ENCODE measurements at places on chromosomes 16 and 17.
A peak's percentile ranks its signal among the peaks of the same experiment; 100 is the strongest.

GRCh38 chr17:2897605-2898004, 101.4 kb downstream of the RAP1GAP2 start:
- no peak for DNase-seq

- DNase-seq, result no peak
Measured at GRCh38 chr17:60439501-60439900, 17.2 kb downstream of the CHCT1 start.

DNA sequence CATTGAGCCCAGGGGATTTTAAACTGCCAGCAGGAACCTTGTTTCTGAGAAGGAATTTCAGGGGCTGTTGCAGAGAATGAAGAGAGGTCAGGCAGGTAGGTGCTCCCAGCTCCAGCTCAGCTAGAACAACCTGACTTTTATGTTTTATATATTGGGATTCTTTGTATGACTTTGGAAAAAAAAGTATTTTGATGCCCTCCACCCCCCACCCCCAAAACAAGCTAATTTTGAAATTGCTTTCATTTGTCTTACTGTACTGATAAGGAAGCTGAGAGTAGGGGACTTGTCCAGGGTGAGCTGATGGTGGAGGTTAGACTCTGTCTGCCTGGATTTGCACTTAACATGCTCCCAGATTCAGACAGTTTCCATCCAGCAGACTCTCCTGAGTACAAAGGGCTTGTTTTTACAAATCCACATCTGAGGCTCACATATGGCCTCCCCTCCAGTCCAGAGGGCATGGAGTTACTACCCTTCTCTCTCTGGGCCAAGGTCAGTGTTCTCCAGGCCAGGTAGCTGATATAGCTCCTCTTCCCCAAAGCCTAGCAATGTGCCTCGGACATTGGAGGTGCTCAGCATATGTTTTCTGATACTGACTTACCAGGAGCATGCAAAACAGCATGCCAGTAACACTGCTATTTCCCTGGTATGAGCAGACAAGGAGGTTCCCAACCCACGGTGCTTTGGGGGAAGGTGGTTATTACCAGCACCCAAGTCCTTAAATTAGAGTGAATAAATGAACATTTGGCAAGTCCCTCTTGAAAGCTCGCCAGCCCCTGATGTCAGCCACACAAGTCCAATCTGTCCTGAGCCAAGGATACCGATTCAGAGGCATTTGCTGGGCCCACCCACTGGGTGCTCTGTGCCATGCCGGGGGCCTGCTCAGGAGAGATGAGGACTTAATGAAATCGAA, 11.3 kb downstream of the STX1B start:
- DNase-seq, result no peak

- DNase-seq, result peak; percentile 37
Measured at GRCh38 chr16:76265434-76266045, 11.7 kb upstream of the CNTNAP4 start.

- no peak for DNase-seq
Measured at GRCh38 chr17:40564883-40565768, at the start of gene CCR7. Gene CCR7, minus strand, starts transcription at chr17:40565472. Its CDS starts 63 bp downstream, at chr17:40565409.

DNA sequence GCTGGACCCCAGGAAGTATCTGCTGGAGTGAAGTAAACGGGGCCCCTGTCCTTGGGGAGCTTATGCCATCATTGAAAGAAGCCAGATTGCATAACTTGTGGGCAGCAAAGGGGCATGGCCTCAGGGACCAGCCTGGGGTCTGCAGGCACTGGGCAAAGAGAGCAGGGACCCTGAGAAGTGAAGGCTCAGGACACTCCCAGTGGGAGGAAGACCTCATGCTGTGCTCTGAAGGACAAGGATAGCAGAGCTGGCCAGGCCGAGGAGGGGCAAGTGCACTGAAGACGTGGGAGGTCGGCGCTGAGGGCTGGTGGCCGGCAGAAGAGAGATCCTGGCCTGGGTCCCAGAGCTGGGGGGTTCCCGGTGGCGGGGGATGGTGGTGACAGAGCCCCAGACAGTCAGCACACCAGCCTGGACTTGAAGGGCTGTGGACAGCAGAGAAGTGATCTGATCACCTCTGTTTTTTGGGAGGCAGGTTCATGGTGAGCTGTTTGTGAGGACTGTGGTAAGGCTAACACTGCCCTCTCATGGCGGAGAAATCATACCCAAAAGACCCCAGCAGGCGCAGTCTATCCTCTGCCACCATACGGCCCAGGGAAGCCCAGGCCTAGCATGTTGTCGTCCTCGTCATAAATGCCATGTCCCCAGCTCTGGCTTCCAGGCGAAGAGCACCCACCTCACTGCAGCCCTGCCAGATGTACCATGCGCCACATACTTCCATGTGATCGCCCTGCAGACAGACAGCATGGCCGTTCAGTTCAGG, 7.1 kb upstream of the CNP start:
- peak; percentile 74 for DNase-seq

DNA sequence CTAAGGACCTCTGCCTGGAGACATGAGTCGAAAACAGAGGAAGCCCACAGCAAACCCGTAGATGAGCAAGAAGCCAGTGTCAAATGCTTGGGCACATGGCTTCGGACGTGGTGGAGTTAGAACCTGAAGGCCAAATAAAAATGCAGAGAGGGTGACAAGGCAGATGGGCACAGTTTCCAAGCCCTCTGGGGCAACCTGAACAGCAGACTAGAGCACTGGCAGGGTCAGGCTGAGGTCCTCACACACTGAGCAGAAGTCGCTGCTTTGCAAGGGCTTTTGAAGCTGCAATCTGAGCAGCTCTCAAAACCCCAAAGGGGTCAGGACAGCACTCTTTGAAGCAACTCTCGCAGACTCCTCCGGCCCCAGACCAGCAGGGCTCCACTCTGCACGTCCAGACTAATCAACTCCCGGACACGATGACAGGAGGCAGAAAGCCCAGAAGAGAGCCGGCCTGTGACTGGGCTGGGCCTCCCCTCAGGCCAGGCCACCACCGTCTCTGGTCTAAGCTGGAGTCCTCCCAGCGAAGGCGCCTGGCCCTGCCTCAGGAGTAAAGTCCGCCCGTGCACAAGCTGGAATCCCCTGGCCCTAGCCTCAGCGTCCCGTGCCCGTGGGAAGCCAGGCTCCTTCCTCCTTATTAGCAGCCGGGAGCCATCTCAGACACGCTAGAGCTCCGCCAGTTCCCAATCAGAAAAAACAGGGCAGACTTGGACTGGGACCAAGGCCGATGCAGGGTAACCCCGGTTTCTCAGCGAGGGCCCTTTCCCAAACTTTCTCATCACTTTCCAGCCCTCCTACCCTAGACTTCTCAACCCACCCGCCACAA, 924 bp downstream of the SMARCD2 start:
- DNase-seq, result peak; percentile 16

GRCh38 chr17:31758646-31759045, 100.4 kb downstream of the COPRS start:
- DNase-seq, result no peak

- DNase-seq, result no peak
Measured at GRCh38 chr17:67054608-67055007, 10.3 kb downstream of the CACNG1 start.

- DNase-seq, result no peak
Measured at GRCh38 chr17:62705156-62705777, 77.8 kb downstream of the MRC2 start.

GRCh38 chr16:10776280-10776679, 32.6 kb downstream of the NUBP1 start:
- no peak for DNase-seq

GRCh38 chr17:37388266-37388665, 12.5 kb downstream of the C17orf78 start:
- peak; percentile 70 for DNase-seq

DNA sequence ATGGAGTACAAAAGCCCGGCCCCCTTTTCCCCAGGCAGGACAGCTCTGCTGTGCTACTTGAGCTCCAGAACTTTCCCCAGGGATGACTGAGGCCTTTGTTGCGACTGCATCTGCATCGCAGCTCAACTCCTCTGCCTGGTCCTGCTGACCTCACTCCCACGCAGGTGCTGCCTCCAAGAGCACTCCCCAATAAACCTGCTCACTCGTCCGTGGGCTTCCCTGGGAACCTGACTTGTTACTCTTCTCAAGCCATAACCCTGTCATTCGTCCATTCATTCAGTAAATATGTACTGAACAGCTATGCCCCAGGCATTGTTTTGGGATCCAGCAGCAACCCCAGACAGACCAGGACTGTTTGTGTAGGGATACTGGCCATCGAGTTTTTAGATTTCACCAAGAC, 11.6 kb upstream of the RMI2 start:
- DNase-seq, result no peak
